Renal cortical epithelial cell (primary cell): ENCODE measurements at places on chromosomes 5 and 9.

GRCh38 chr9:79129865-79130480 lies 441.8 kb upstream of the TLE4 start:
- peak; percentile 36 for DNase-seq

DNA sequence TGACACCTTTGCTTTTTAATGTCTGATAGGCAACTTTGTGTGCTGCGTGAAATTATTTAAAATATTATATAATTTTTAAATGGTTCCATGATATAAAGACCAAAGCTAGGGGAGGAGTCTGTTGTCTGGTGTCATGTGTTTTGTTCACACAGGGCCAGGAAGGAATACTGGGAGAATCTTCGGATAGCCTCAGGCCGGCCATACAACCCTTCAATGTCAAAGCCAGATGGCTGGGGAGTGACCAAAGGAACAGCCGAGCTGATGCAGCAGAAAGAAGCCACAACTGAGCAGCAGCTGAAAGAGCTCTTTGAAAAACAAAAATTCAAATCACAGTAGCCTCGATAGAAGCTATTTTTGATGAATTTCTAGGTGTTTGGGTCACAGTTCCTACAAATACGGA lies 19.2 kb downstream of the BHMT start:
- no peak for DNase-seq

- no peak for DNase-seq
Observed at GRCh38 chr9:108083160-108083750, 593.7 kb upstream of the KLF4 start.

DNA sequence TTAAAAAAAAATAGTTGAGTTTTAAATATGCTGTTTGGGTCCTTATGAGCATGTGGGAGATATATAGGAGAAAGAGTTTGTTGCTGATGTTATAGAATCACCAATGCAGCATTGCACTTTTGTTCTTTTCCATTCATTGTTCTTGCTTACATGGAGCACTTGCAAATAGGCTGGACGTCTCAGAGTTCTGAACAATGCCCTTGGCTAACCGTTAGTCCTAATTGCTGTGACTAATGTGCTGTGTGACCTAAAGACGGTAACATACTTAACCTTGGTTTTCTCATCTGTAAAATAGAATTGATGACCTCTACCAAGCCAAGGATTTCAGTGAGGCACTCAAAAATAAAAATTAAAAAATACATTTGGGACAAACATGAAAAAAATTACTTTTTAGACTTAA lies 29.8 kb downstream of the PIK3R1 start:
- DNase-seq = peak; percentile 88

- DNase-seq = no peak
Observed at GRCh38 chr9:72363908-72364678, 915 bp downstream of the ZFAND5 start.

GRCh38 chr5:37715361-37715760 lies 124.5 kb downstream of the GDNF start:
- DNase-seq = no peak
